Osteoblast (primary cell): ENCODE measurements at places on chromosomes 6 and 20. TPM values are rescaled to one million over a fixed set of nuclear protein-coding genes. Genes with fewer than 3 reads are reported as not detected.

DNA sequence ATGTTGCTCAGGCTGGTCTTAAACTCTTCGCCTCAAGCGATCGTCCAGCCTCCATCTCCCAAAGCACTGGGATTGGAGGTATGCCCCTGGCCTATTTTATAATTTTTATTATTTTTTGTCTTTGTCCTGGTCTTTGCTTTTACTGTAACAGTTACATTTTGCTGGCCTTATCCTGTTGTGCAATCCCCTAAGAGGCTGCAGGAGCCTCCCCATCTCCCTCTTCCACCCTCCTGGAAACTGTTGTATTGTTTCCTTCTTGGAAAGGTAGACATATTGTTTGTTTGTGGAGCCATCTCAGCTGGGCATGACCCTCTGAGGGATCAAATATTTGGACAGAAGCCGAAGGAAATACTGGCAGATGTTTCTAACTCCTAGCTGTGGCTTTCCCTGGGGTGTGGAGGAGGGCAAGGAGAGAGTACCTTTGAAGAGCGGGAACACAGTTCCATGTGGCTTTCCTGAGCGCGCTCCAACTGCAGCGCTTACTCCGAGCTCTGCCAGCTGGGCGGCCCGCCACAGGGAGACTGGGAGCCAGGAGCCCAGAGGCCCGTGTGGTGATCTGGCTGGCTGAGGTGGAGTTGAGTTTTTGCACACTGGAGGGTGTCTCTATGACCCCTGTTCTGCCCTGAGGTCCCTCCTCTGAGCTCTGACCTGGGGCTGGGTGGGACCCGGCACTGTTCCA is 4.9 kb downstream of the MAPK13 start:
- H3K36me3 ChIP-seq = peaks cover 7% of the 10 kb centered on the region
- no peak overlapping the region for H3K4me3 ChIP-seq
- H3K27me3 ChIP-seq = no peaks in the 10 kb centered on the region
- H3K27ac ChIP-seq = no peak overlapping the region
- no peak for DNase-seq

GRCh38 chr6:142863981-142864380 is 81.0 kb downstream of the HIVEP2 start:
- H3K4me3 ChIP-seq = no peak overlapping the region
- no peak for DNase-seq
- no peaks in the 10 kb centered on the region for H3K27me3 ChIP-seq
- no peaks in the 10 kb centered on the region for H3K36me3 ChIP-seq
- H3K27ac ChIP-seq = no peak overlapping the region
- no peaks in the 10 kb centered on the region for H3K4me1 ChIP-seq

DNA sequence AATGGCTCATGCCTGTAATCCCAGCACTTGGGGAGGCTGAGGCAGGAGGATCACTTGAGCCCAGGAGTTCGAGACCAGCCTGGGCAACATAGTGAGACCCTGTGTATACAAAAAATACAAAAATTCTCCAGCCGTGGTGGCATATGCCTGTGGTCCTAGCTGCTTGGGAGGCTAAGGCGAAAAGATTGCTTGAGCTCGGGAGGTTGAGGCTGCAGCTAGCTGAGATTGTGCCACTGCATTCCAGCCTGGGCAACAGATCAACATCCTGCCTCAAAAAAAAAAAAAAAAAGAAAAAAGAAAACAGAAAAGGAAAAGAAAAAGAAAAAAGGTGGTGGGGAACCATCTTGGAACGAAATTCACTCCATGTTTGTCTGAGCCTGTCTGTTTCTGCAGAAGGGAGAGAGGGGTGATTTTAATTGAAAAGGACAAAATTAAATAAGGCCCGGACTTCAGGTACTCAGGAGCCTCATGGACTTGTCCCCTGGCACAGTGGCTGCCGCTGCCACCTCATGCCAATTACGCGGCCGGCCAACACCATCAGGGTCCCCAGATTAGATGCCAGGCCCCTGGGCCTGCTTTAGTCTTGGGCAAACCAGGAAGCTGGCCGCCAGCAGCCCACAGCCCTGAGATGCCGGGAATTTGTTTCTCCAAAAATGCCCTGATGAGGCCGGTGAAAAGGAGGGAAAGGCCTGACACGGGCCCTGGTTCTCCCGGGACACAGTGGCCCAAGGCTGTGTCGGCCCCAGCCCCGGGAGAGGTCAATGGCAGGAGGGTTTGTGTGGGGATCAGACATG is 37.8 kb upstream of the STX16 start:
- H3K27me3 ChIP-seq = no peaks in the 10 kb centered on the region
- H3K4me1 ChIP-seq = peaks cover 5% of the 10 kb centered on the region
- no peak overlapping the region for H3K27ac ChIP-seq
- H3K4me3 ChIP-seq = no peak overlapping the region

Gene HEY2
- 2.2 and 2.4 TPM in 2 replicates for total RNA-seq

- no peak for DNase-seq
- H3K4me3 ChIP-seq = no peak overlapping the region
- no peaks in the 10 kb centered on the region for H3K36me3 ChIP-seq
- H3K27ac ChIP-seq = no peak overlapping the region
Observed at GRCh38 chr6:159398633-159399032, 229.4 kb downstream of the FNDC1 start.
